ENCODE measurements at places on chromosomes 1 and 21.

DNA sequence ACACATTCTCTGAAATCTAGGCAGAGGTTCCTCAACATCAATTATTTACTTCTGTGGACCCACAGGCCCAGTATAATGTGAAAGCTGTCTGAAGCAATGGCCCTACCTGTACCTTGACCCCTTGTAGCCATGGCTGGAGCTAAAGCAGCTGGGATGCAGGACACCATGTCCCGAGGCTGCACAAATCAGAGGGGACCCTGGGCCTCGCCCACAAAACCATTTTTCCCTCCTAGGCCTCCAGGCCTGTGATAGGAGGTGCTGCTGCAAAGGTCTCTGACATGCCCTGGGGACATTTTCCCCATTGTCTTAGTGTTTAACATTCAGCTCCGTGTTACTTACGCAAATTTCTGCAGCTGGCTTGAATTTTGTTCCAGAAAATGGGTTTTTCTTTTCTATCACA lies 110.5 kb downstream of the BRINP3 start:
- DNase-seq, result no peak

DNA sequence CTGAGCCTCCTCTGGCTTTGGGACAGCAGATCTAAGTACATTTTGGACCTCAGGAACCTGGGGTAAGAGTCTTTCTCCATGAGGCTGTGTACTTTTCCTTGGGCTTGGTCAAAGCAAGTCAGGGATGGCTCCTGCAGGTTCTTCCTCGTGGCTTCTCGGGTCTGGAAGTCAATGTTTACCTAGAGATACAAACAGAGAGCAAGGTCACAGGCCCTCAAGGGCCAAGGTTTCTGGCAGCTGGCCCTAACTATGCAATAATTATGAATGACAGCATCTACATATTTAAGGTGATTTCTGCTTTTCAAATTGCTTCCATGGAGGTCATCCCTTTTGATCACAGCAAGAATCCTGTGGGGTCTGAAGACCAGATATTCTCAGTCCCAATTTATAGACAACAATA lies 37.6 kb downstream of the RGS8 start:
- DNase-seq, result no peak

DNA sequence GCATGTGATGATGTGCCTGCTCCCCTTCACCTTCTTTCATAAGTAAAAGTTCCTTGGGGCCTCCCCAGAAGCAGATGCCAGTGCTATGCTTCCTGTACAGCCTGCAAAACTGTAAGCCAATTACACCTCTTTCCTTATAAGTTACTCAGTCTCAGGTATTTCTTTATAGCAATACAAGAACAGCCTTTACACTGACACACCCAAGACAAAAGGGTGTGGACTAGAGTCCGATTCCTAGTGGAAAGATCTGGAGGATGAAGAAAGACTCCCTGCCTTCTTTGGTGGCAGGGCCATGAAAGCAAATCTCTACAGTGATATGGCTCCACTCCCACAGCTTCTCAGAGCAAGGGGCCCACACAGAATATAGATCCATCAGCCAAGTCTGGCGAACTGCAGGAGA lies 209.7 kb upstream of the ST6GALNAC5 start:
- no peak for DNase-seq

GRCh38 chr1:29671446-29672356 lies 435.4 kb downstream of the PTPRU start:
- DNase-seq, result no peak

GRCh38 chr1:9605946-9606455 lies 17.3 kb downstream of the TMEM201 start:
- no peak for DNase-seq

GRCh38 chr1:61724506-61724812 lies 482 bp downstream of the TM2D1 start:
- no peak for DNase-seq

GRCh38 chr1:71737768-71738167 lies 544.6 kb downstream of the NEGR1 start:
- DNase-seq, result no peak

- DNase-seq, result no peak
These were observed 41.9 kb upstream of the CNTN2 start for GRCh38 chr1:205001162-205001561.

- DNase-seq, result no peak
These were observed 23.2 kb downstream of the SLC27A3 start for GRCh38 chr1:153798468-153798780.
